ENCODE measurements at places on chromosomes 6 and 20. TPM values are rescaled to one million over a fixed set of nuclear protein-coding genes. Genes with fewer than 3 reads are reported as not detected.
A peak's percentile ranks its signal among the peaks of the same experiment; 100 is the strongest.

DNA sequence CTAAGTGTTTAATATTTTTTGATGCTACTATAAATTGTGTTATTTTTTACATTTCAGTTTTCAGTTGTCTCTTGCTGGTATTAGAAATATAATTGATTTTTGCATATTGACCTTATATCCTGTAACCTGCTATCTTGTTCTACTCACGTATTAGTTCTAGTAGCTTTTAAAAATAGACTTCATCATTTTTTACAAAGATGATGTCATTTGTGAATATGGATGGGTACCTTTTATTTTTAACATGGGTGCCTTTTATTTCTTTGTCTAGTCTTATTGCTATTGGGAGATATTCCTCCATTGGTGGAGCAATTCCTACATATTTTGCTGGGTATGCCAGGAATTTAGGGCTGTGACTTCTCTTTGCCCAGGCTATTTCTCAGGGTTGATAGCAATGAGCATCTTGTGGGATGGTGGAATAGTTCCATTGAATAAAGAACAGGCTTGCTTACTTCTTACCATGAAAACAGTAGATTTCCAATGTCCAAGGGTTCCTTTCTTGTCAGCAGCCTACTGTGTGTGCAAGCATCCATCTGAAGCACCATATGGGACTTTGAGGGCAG lies 149.7 kb downstream of the CARMIL1 start:
- DNase-seq, result no peak

GRCh38 chr20:64082820-64083377 lies 1.3 kb downstream of the LKAAEAR1 start:
- no peak for DNase-seq

- DNase-seq, result no peak
Measured at GRCh38 chr6:33763483-33763882, 16.8 kb upstream of the IP6K3 start.

DNA sequence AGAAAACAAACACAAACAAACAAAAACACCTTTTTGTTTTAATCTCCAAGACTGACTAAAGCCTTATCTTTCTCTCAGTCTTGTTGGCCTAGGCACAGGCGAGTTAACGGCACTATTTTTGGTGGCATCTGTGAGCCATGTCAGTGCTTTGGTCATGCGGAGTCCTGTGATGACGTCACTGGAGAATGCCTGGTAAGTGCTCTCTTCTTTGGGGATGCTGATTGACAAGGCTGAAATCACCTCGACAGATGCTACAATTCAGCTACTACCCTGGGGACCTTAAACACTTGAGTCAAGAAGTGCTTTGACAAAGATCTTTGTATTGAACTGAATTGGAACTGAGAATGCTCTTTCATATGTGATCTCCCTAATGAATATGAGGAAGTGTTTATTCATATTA lies 384.1 kb downstream of the LAMA2 start:
- no peak for DNase-seq

The ADAM33 gene
- total RNA-seq, result not detected

DNA sequence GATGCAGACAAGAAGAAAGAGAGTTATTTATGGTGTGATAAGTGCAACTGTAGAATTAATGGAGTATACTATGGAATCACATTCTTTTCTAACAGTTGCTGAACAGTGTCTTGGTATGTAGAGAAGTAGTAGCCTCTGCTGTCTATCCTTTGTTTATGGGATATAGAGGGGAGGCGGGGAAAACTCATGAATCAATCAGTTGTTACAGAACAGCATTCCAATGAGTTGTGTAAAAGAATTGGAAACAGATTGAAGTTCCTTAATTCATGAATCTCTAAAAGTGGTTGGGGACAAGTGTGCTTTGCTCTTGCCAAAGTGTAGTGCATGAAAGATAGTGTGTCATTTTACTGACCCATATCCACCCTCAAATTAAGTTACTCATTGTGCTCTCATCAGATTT lies 77.7 kb downstream of the FLRT3 start:
- no peak for DNase-seq

DNA sequence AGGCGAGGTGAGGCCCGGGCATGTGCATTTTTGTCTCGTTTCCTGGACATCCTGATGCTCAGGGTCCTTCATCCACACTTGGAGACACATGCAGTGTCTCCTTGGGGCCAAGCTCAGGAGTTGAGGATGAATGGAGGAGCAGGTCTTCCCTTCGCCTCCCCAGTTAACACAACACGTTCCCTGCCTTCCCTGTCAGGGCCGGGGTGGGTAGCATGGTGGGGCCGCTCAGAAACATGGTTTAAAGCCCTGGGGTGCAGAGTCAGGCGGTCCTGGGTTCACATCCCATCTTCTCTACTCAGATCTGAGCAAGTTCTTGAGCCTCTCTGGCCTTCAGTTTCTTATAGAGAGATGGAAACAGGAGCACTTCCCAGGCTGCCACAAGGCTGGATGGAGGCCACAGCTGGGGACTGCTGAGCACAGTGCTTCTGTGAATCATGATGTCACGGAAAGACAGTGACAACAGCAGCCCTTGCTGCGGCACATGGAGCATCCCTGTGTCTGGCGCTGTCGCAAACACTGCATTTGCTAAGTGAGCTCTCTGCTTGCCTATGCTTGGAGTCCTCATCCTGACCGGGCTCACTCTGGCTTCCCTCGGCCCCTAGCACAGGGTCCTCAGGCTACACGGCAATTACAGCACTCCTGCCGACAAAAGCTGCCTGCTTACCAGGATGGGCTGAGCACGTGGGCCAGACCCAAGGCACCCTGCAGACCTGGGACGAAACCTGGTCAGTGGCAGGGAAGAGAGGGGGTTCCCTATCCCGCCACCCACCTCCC lies 45.6 kb upstream of the STX16 start:
- DNase-seq, result no peak

GRCh38 chr6:158666628-158667359 lies 16.9 kb downstream of the SYTL3 start:
- peak; percentile 18 for DNase-seq

DNA sequence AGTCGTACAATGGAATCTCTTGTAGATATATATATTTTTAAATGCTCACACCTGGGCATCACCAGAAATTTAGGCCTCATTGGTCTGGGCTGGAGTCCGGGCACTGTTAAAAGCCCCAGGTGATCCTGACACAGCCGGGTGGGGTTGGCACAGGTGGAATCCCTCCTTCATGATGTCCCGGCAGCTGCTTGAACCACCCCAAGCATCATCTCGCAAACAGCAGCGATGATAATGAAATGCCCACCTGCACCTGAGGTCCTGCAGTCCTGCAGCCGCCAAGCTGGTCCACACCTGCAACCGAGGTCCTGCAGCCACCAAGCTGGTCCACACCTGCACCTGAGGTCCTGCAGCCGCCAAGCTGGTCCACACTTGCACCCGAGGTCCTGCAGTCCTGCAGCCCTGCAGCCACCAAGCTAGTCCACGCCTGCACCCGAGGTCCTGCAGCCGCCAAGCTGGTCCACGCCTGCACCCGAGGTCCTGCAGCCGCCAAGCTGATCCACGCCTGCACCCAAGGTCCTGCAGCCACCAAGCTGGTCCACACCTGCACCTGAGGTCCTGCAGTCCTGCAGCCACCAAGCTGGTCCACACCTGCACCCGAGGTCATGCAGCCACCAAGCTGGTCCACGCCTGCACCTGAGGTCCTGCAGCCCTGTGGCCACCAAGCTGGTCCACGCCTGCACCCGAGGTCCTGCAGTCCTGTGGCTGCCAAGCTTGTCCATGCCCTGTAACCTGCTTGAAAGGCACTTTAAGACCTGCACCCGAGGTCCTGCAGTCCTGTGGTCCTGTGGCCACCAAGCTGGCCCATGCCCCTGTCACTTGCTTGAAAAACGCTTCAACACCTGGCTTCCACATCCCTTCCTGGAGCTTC lies 261.2 kb downstream of the DLL1 start:
- DNase-seq, result no peak

The PRDM1 gene
- total RNA-seq, result 0.37 TPM

GRCh38 chr6:3579652-3580175 lies 122.9 kb upstream of the SLC22A23 start:
- DNase-seq, result no peak

The ZDHHC14 gene
- total RNA-seq, result 0.78 TPM

GRCh38 chr6:16238057-16238962 lies at the start of gene GMPR:
TSS of gene GMPR (plus strand) at chr6:16238587. CDS start at chr6:16238694, 107 bp downstream.
- DNase-seq, result peak; percentile 31

DNA sequence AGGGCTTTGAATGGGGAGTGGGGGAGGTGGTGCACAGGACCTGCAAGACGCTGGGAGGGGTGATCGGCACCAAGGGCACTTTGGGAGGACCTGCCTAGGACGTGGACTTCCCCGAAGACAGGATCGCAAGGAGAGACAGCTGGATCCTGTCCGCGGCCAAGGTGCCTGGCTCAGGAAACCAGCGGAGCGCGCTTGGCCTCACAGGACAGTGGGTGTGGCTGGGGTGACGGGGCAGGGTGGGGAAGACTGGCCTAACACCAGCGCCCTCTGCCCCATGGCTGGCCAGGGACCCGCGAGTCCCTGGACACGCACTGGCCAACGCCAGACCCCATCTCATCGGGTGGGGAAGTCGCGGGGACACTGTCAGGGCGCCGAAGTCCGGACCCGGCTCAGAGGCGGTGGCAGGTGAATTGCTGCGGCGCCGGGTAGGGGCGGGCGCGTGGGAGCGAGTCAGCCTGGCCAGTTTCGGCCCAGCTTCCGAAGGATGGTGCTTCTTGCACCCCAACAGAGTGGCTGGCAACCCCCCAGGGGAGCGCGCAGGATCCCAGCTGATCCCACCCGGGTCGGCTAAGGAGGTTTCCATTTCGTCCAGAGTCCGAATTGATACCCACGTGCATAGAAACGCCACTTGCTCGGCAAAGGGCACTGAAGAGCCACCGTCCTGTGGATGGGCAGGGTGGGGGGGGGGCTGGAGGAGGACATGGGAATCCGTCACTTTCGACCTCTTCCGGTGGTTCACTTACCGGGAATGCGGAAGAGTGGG lies 785 bp upstream of the THBD start:
- DNase-seq, result no peak

Measured in H4 (cell line).